ENCODE measurements at places on chromosomes 4 and X.

GRCh38 chrX:413322-414201 is 26.9 kb upstream of the PPP2R3B start:
- no peak for DNase-seq

DNA sequence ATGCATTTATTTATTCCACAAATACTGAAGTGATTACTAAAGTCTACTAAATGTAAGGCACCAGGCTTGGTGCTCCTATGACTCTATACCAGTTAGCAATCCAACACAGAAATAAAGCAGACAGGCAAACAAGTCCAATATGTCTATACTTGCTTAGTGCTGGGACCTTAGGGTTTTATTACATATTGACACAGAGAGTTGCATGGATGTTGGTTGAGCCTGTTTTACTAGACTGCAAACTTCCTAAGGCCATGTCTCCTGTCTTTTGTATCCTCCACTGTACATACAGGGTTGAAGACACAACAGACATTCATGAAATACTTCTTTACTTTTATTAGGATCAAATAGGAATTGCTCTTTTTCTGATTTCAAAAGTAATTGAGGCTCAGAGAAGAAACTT is 69.0 kb downstream of the LNX1 start:
- no peak for DNase-seq

DNA sequence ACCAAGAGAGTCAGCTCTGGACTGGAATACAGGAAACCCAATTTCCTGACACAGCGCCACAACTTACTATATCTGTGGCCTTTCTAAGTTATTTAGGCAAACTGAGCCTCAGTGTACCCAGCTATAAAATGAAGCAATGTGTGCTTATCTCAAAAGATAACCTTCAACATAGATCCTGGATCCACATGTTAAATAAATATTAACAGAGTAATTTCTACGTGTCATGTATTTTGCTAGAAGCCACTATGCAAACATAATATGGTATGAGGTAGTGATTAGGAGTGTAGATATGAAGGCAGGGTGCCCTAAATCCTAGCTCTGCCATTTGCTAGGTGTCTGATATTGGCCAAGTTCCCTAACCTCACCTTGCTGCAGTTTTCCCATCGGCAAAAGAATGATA is 527.0 kb downstream of the RAB28 start:
- DNase-seq: no peak

DNA sequence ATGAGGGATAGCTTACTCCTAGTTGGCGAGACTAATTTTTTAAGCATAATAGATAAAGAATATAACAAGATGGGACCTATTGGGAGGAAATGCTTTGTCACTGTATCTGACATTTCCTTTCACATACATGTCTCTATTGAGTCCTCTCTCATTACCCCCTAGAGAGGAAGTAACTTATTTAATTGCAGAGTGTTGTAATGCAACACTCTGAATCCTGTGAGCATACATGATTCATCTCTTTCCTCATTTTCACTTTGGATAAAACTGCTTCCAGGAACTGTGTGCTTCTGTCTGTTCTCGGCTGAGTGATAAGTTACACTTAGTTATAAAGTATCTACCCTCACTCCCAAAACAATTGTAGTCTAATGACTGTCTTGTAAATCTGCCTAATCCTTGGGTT is 266.1 kb upstream of the ANXA10 start:
- DNase-seq: no peak

DNA sequence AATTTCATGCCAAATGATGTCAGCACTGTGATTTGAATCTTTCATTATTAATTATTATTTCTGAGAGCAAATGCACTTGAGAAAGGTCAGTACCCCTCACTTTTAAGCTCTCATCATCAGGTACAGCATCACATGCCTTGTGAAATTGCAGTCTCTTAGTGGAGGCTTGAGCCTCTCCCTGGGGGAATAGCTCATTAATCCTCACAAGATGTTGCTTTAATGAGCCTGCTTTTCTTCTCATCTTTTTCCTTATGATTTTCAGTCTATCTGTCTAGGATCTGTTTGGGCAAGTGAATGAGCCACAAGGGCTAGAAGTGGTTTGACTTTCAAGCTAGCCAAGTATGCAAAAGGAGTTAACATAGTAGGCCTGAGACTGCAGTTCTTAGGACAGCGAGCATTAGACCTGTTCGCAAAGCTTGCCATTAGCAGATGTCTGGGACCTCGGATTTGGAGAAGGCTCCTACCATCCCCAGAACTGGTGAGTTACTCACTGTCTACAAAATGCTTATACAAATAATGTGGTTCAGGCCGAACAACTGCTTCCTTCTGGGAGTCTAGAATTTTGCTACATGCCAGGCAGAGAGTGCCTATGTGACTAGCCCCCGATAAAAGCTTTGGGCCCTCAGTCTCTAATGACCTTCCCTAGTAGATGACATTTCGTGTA is 174.5 kb downstream of the IL15 start:
- DNase-seq: no peak

Data from activated effector memory CD4-positive, alpha-beta T cell treated with anti-CD3 and anti-CD28 coated beads, Interleukin-2, amount 50 U/mL, for 16 hours (primary cell).